CD4-positive, CD25-positive, alpha-beta regulatory T cell (primary cell): ENCODE measurements at places on chromosomes 1 and 21.

GRCh38 chr1:90402893-90403849, 313.9 kb downstream of the BARHL2 start:
- DNase-seq: no peak

- DNase-seq: no peak
Measured at GRCh38 chr1:117137281-117137855, 15.8 kb upstream of the TRIM45 start.

- DNase-seq: no peak
Measured at GRCh38 chr1:4000811-4001251, 100.8 kb upstream of the C1orf174 start.

- DNase-seq: peak; percentile 79
Measured at GRCh38 chr1:117674521-117675400, 68.9 kb downstream of the TENT5C start.

GRCh38 chr1:51301844-51302162, 28.6 kb downstream of the TTC39A start:
- no peak for DNase-seq
